ENCODE measurements at places on chromosomes 7 and 10.

- no peak for DNase-seq
These were observed 23.7 kb upstream of the ITGA8 start for GRCh38 chr10:15743443-15743842.

GRCh38 chr10:30825495-30825894, 195.9 kb upstream of the LYZL2 start:
- no peak for DNase-seq

- DNase-seq: no peak
These were observed 27.7 kb upstream of the SORCS3 start for GRCh38 chr10:104613406-104613805.

- DNase-seq: no peak
These were observed 614.7 kb downstream of the PARD3 start for GRCh38 chr10:34200355-34200901.

GRCh38 chr10:70122742-70123141, 9.9 kb downstream of the AIFM2 start:
- DNase-seq: no peak
